NCI-H1092 (cell line): ENCODE measurements at places on chromosomes 4 and X.
A peak's percentile ranks its signal among the peaks of the same experiment; 100 is the strongest.

- DNase-seq, result no peak
These were observed 44.5 kb upstream of the TBC1D9 start for GRCh38 chr4:140800666-140801065.

- no peak for DNase-seq
These were observed 48.2 kb downstream of the STK26 start for GRCh38 chrX:132071254-132071653.

- peak; percentile 70 for DNase-seq
These were observed 9.8 kb upstream of the BCOR start for GRCh38 chrX:40107291-40108161.

GRCh38 chr4:150079081-150079581, 886 bp downstream of the DCLK2 start:
- peak; percentile 42 for DNase-seq

DNA sequence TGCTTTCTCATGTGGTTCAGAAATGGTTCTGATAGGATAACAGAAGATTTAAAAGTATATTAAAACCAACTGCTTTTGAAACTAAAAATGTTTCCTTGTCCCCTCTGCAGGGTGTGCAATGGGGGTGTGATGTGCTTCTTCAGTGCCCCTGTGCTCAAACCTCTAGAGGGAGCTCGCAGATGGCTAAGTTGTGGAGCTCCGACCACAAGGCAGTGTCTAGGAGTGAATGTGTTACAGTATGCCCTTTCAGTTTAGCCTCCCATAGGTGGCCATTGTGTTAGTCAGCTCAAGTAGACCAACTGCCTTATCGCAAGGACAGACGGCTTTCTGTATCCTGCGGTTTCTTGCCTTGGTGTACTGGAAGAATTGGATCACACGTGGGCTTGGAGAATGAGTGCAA, 130.5 kb downstream of the TENT5D start:
- DNase-seq, result no peak

DNA sequence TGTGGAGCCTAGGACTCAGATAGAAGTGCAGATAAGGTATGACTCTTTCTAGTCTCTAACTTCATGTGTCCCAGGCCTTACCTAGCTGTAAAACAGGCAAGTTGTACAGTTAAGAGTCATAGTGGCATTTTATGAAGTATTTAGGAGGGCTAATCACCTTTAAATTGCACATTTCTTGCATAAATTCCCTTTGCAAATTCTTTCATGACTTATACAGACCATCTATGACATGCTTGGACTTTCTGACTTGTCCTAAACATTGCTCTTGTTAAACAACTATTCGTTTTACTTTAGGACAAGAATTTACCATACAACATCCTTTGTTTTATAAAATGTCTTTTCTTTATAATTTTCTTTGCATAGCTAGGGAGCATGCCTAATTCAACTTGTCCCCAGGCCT, 7.8 kb upstream of the RRAGB start:
- DNase-seq, result no peak

- DNase-seq, result peak; percentile 2
These were observed 249.7 kb upstream of the TET2 start for GRCh38 chr4:104896660-104897645.

GRCh38 chr4:111959222-111959621, 186.0 kb upstream of the FAM241A start:
- no peak for DNase-seq

DNA sequence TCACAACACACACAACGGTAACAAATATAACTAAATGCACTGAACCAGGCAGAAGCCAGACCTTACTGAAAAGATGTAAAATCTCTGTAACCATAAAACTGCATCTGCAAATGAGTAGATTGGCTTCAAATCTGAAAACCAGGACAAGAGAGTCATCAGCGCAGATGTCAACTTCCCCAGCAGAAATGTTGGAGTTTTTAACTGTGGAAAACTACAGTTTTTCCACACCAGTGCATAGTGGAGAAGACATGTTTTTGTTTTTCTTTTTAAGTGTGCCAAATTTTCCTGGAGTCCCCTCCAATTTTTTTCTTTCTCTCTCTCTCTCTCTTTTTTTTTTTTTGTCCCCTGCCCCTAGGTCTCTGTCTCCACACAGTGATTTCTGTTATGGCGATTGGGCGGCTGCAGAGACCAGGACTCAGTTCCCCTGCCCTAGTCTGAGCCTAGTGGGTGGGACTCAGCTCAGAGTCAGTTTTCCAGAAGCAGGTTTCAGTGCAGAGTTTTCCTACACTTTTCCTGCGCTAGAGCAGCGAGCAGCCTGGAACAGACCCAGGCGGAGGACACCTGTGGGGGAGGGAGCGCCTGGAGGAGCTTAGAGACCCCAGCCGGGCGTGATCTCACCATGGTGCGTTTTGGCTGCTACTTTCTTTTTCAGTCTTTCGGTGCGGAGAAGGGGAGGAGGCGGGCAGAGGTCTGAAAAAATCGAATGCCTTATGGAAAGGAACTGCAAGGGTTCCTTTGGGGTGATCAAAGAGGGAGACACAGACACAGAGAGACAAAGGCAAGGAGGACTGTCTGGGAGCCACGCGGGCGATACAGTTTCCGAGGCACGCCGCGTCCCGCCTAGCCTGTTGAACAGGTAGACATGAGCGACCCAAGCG, at the start of gene GUCY1A1:
TSS of gene GUCY1A1 (plus strand) at position 505 of the 878 bp plus-strand sequence. CDS start 30,020 bp downstream, outside the sequence.
- no peak for DNase-seq

- DNase-seq, result no peak
These were observed 1.7 kb upstream of the AFAP1 start for GRCh38 chr4:7941111-7941964.

- DNase-seq, result no peak
These were observed 305.3 kb downstream of the TRIML1 start for GRCh38 chr4:188444500-188444899.

DNA sequence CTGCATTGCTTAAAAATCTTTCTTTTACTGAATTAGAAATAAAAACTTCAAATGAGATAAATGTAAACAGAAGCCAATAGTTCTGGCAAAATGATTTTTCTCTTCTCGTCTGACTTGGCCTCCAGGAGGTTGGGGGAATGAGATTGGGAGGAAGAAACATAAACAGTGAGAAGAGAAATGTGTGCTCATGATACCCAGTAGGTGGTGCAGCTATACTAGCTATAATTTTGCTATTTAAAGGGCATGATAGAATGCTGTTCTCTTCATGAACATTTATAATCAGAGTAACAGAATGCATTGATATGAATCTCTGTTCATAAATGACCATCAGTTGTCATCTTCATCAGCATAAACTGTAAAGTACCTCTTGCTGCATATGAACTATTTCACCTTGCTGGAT, 85.5 kb downstream of the TACR3 start:
- DNase-seq, result no peak

DNA sequence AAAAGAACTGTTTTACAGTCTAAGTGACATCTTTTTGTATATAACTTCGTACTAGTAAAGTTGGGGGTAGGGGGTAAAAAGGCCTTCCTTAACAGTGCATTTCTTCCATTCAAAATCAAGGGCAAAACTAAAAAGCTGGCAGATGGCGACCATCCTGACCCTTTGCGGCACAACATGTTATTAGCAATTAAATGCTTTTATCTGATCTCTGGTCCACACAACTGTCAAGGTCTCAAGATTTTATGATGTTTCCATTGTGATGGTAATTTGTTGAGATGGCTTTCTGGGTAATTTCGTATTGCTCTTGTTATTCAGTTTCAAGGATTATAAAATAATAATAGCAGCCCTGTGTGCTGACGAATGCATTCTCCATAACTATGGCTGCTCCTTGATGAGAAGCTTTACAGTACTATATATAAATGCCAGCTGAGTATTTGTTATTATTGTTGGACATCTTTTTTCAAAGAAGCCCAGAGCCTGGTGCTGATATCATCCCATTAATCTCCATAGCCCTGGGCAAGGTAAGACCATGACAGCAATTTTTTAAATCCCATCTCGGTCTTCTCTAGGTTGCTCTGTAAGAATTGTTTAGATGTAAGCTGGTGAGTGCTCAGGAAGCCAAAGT, 89.5 kb downstream of the CBR4 start:
- DNase-seq, result no peak

GRCh38 chr4:80365928-80366327, 30.4 kb downstream of the CFAP299 start:
- DNase-seq, result peak; percentile 31

- DNase-seq, result no peak
These were observed 532.9 kb upstream of the FTHL17 start for GRCh38 chrX:31604629-31605221.

DNA sequence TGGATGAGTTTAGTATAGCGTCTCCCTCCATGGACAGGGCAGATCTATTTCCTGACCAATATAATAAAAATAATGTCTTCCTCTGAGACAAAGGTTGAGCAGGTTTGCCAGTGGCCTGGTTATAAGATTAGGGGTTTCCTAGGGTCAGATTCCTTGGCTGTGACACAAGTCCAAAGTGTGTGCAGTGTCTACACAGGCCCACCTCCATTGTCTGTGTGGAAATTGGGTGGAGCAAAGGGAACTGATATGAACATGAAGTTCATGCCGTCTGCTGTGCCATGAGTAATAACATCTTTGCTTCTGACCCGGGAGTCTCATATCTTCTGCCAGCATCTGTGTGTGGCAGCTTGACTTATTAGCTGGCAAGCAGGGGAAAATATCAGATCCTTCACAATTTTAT, 187.7 kb upstream of the BOD1L1 start:
- DNase-seq, result no peak

GRCh38 chr4:159282944-159283343, 180.1 kb downstream of the RAPGEF2 start:
- DNase-seq, result no peak

- DNase-seq, result peak; percentile 62
These were observed 18.7 kb upstream of the TMEM192 start for GRCh38 chr4:165131247-165131832.

DNA sequence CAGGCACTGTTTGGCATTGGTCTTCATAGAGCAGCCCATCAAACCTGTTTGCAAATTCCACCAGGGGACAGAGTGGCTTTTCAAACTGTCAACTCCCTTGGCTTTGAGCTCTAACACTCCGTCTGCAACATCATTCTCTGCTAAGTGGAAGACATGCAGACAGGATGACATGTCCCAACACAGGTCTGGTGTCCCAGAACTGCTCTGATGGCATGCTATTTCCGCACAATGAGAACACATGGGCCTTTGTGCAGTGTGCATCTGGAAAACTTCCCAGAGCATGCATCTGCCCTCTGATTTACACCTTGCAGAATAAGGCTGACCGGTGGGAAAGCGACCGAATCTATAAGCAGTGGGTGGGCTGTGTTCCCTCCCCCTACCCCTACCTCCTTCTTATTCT, 212.8 kb upstream of the GYPA start:
- DNase-seq, result no peak

DNA sequence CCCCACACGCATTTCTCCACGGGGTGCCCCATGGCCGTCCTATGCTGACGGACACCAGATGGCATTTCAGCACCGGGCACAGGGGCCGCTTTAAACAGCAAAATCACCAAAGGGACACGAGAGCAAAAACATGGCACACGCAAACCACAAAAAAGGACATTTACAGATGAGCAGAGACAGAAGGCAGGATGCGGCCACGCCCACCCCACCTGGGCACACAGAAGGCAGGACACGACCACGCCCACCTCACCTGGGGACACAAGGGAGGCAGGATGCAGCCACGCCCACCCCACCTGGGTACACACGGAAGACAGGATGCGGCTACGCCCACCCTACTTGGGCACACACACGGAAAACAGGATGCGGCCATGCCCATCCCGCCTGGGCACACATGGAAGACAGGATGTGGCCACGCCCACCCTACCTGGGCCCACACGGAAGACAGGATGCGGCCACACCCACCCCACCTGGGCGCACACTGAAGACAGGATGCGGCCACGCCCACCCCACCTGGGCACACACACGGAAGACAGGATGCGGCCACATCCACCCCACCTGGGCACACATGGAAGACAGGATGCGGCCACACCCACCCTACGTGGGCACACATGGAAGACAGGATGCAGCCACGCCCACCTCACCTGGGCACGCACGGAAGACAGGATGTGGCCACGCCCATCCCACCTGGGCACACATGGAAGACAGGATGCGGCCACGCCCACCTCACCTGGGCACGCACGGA, 69.1 kb downstream of the FAM53A start:
- no peak for DNase-seq

GRCh38 chrX:114015966-114016365, 567.9 kb upstream of the HTR2C start:
- no peak for DNase-seq
